Left lung (tissue), 14 donors: ENCODE measurements at places on chromosomes 4 and X. TPM values are rescaled to one million over a fixed set of nuclear protein-coding genes. Genes with fewer than 3 reads are reported as not detected.

HELQ gene
- 23.5 TPM for polyA plus RNA-seq

ASMT gene
- polyA plus RNA-seq, result 0.61 TPM

ETDB gene
- not detected for polyA plus RNA-seq

ZNF630 gene
- 6.0 TPM for polyA plus RNA-seq

ZNF280C gene
- polyA plus RNA-seq, result 10.2 TPM

HSFX2 gene
- polyA plus RNA-seq, result 0.17 TPM

MAGEA1 gene
- not detected for polyA plus RNA-seq

PDHA1 gene
- 146 TPM for polyA plus RNA-seq

TMPRSS11F gene
- polyA plus RNA-seq, result not detected

RASL11B gene
- 19.9 TPM for polyA plus RNA-seq

BEND4 gene
- polyA plus RNA-seq, result 0.06 TPM

GIMD1 gene
- polyA plus RNA-seq, result not detected

ARHGAP10 gene
- 14.4 TPM for polyA plus RNA-seq

PRSS12 gene
- 46.3 TPM for polyA plus RNA-seq

TMLHE gene
- 21.7 TPM for polyA plus RNA-seq
